Stimulated activated CD4-positive, alpha-beta T cell treated with anti-CD3 and anti-CD28 coated beads, Interleukin-15, amount 100 ng/mL, for 1 hour (primary cell): ENCODE measurements at places on chromosomes 11 and 22.

GRCh38 chr11:64095949-64096348 lies 60.2 kb downstream of the FLRT1 start:
- DNase-seq = no peak

- DNase-seq = no peak
Measured at GRCh38 chr11:80315200-80315599, 874.4 kb upstream of the TENM4 start.

GRCh38 chr11:74777877-74778276 lies 29.2 kb downstream of the RNF169 start:
- no peak for DNase-seq

- no peak for DNase-seq
Measured at GRCh38 chr11:71504531-71504930, 22.5 kb upstream of the KRTAP5-7 start.

DNA sequence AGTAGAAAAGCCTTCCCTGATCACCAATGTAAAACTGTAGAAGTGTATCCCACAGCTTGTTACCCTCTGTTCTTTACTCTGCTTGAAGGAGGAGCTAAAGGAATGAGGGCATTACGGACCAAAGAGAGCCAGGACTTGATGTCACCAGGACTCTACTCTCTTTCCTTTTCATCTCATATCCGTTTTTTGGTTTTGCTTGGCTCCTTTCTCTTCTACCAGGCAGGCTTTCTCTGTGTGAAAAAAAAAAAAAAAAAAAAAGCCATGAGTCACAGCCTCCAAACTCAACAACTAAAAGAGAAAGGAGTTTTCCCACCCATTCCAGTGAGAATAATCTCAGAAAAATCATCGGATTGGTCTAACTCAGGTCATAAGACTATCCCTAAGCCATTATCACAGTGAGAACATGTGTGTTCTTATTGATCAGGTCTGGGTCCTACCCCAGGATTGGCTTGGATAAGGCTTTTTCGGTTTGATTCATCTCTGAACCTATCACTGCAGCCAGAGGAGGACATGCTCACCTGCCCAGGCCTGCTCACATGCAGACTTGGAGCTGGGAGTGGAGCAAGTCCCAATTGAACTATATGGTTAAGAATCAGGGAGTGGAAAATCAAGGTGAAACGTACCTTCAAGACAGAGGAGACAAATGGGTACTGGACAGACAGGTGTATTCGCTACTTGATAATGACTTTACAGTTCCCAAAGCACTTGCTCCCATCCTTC lies 19.4 kb upstream of the LRRC55 start:
- no peak for DNase-seq

DNA sequence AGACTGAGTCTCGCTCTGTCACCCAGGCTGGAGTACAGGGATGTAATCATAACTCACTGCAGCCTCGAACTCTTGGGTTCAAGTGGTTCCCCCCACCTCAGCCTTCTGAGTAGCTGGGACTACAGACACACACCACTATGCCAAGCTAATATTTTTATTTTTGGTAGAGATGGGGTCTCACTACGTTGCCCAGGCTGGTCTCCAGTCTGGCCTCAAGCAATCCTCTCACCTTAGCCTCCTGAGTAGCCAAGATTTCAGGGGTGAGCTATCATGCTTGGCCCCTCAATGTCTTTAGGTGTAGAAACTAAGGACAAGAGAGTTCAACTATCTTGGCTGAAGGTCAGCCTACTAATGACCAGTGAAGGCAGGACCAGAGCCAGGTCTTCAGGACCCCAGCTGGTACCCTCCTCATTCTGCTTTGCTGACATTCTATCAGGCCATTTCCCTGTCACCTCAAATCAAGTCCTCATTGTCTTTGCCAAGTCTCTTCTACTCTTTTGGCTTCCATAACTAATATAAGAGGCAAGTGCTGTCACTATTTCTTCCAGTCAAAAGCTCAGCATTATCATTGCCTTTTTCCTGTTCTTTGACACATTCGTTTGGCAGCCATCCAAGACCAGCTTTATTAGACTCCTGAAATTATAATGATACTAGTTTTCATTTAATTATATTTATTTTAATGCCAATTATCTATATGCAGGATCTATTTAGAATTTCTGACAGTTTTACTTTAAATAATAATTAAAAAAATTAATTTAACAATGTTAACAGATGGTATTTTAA lies 264.2 kb upstream of the PITPNB start:
- DNase-seq = no peak
